ENCODE measurements at places on chromosomes 2 and 18. TPM values are rescaled to one million over a fixed set of nuclear protein-coding genes. Genes with fewer than 3 reads are reported as not detected.

EFR3B gene
- 1.1 TPM for total RNA-seq

CD207 gene
- total RNA-seq: not detected

KDM3A gene
- 28.9 TPM for total RNA-seq

TXNDC2 gene
- total RNA-seq: 0.16 TPM

KIF1A gene
- total RNA-seq: under 0.01 TPM

SCN9A gene
- 14.0 TPM for total RNA-seq

DCC gene
- 0.09 TPM for total RNA-seq

EPB41L3 gene
- 28.0 TPM for total RNA-seq

GAREM1 gene
- 5.5 TPM for total RNA-seq

OR6B2 gene
- total RNA-seq: not detected

XRCC5 gene
- 271 TPM for total RNA-seq

CYP1B1 gene
- total RNA-seq: 146 TPM

POLE4 gene
- 27.4 TPM for total RNA-seq

GPR45 gene
- not detected for total RNA-seq

C2orf49 gene
- total RNA-seq: 20.0 TPM

CXCR1 gene
- total RNA-seq: not detected

CD226 gene
- total RNA-seq: 0.99 TPM

REG1B gene
- not detected for total RNA-seq

ZNF24 gene
- total RNA-seq: 29.4 TPM

ARHGEF4 gene
- total RNA-seq: 5.2 TPM

KYNU gene
- total RNA-seq: 1.3 TPM

CCDC141 gene
- total RNA-seq: 2.7 TPM

AFF3 gene
- not detected for total RNA-seq

IL1RL2 gene
- 1.7 TPM for total RNA-seq

ERFE gene
- 3.4 TPM for total RNA-seq

ABCB11 gene
- not detected for total RNA-seq

SERPINB12 gene
- not detected for total RNA-seq

MRO gene
- 6.5 TPM for total RNA-seq

KCNE4 gene
- total RNA-seq: 22.2 TPM

SPRED2 gene
- total RNA-seq: 20.6 TPM

FTCDNL1 gene
- total RNA-seq: 1.5 TPM

CHST9 gene
- not detected for total RNA-seq

TMEM200C gene
- total RNA-seq: 0.33 TPM

EMILIN2 gene
- 11.2 TPM for total RNA-seq

ONECUT2 gene
- total RNA-seq: under 0.01 TPM

IMP4 gene
- total RNA-seq: 66.1 TPM

GCG gene
- not detected for total RNA-seq

UGT1A8 gene
- total RNA-seq: 0.09 TPM

RGPD5 gene
- 18.2 TPM for total RNA-seq

CFC1 gene
- total RNA-seq: not detected

ANKRD53 gene
- 6.5 TPM for total RNA-seq

CAPN14 gene
- 0.16 TPM for total RNA-seq

POTEI gene
- not detected for total RNA-seq

FAM110C gene
- total RNA-seq: not detected

C2orf80 gene
- not detected for total RNA-seq

AKAIN1 gene
- not detected for total RNA-seq

IAH1 gene
- total RNA-seq: 51.7 TPM

IL1F10 gene
- total RNA-seq: not detected

SETBP1 gene
- 15.0 TPM for total RNA-seq

COL3A1 gene
- 14,045 TPM for total RNA-seq

CPS1 gene
- 35.7 TPM for total RNA-seq

GAD1 gene
- total RNA-seq: not detected
